ENCODE measurements at places on chromosomes 1 and 21.

- no peak for DNase-seq
These were observed 160.2 kb downstream of the PRDM16 start for GRCh38 chr1:3229081-3229725.

- no peak for DNase-seq
These were observed 57.6 kb downstream of the KCNAB2 start for GRCh38 chr1:6103111-6103853.

DNA sequence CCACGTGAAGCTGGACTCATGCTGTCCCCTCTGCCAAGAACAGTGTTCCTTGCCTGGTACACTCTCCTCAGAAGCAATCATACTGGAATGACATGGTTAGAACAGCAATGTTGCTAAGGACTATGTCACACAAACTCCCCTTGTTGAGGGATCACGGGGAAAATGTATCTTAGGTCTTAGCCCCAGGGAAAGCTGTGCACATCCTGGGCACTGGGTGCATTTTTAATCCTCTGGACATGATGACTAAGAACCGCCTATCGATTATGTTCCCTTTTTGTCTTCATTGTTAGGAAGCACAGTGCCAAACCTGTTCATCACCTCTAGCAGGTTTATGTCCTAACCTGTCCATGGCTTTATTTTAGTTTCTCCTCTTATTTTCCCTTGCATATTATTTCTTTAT is 115.1 kb downstream of the HIVEP3 start:
- DNase-seq = no peak

GRCh38 chr1:244296003-244296402 is 155.7 kb downstream of the ADSS2 start:
- DNase-seq = no peak

- DNase-seq = no peak
These were observed 268.3 kb downstream of the ASTN1 start for GRCh38 chr1:176896216-176896615.

DNA sequence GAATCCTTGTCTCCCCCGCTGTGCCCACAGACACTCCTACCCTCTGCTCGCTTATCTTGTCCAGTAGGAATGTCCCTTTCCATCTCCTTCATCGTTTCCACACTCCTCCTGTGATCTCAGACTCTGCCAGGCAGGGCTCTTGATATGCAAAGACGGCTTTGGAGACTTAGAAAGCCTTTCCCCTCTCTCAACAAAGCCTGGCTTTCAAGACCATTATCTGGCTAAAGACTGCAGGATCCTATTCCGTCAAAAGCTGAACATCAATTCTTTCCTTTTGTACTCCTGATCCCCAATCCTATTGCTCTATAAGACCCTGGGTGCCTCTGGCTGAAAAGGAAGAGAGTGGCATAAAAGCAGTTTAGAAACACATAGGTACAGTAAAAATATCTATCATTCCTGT is 63.9 kb downstream of the SDC3 start:
- no peak for DNase-seq

- no peak for DNase-seq
These were observed 712.0 kb downstream of the USP25 start for GRCh38 chr21:16441789-16442188.

GRCh38 chr1:81233591-81233990 is 567.1 kb upstream of the ADGRL2 start:
- no peak for DNase-seq

GRCh38 chr1:33548319-33548718 is 75.9 kb downstream of the ZSCAN20 start:
- DNase-seq = no peak

GRCh38 chr1:102099916-102100315 is 103.2 kb upstream of the OLFM3 start:
- DNase-seq = no peak

DNA sequence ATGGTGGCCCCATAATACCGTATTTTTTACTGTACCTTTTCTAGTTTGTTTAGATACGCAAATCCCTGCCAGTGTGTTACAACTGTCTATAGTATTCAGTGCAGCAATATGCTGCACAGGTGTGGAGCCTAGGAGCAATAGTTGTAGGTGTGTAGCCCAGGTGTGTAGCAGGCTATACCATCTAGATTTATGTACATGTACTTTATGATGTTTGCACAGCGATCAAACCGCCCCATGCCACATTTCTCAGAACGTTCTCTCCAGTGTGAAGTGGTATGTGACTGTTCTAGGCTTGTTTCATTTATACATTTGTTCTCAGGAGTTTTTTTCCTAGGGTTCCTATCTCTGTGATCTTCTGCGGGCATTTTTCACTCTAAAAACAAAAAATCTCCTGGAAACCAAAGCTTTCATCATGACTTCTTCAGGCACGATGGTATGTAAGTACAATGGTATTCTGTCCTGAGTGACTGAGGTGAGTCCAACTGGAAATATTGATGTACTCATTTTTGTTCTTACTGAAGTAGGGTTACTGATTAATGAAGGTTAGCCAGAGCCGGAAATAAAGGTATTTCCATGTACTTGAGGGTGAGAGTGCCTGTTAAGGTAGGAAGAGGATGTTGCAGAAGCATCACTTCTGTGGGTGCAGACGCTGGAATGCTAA is 153.0 kb downstream of the GABPA start:
- DNase-seq = no peak

DNA sequence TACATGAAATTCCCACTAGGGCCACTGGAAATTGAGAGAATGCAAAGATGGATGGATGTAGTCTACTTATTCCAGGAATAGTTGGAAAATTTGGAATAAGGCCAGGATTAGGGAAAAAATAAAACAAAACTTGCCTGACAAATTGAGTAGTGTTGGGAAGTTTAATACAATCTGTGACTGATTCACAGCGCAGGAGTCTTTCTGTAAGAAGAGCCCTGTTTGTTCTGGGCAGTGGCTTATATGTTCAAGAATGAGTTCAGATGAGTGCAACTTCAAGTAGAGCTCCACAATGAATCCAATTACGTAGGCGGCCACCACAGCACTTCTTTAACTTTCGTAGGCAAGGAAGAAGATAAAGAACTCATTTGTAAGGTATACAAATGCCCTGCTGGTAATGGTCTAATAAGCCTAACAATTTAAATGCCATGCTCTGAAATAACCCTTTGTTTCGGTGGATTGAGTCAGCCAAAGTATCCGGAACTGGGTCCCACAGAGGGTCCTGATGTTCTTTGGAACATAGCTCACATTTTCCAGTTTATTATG is 47.1 kb upstream of the KCNE1 start:
- DNase-seq = no peak

- peak; percentile 9 for DNase-seq
These were observed 137.8 kb upstream of the COA6 start for GRCh38 chr1:234235434-234235881.

GRCh38 chr1:42186152-42186551 is 21.6 kb upstream of the GUCA2A start:
- no peak for DNase-seq

GRCh38 chr1:197737916-197738315 is 37.4 kb downstream of the DENND1B start:
- no peak for DNase-seq

GRCh38 chr1:63987014-63987627 is 213.3 kb downstream of the ROR1 start:
- no peak for DNase-seq

- DNase-seq = no peak
These were observed 9.0 kb downstream of the LRRC47 start for GRCh38 chr1:3787349-3787715.

DNA sequence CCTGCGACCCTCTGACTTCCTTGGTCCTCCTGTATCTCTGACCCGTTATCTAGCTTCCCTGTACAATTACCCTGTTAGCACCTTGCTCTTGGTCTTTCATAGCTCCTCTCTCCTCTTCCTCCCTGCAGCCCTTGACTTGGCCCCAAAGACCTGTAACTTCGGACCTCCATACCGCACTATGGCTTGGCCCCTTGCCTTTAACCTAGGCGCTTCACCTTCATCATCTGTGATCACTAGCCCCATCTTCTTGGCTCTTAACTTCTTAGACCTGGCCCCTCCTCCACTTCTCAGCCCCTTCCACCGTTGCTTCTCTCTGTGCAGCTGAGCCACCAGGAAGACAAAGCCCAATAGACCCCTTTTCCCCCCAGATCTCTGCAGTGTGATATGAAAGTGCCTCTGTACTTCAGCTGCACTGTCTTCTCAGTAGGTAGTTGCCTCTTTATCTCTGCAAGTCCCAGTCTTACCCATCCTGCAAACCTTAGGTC is 740 bp downstream of the ZNF691 start:
- DNase-seq = no peak

DNA sequence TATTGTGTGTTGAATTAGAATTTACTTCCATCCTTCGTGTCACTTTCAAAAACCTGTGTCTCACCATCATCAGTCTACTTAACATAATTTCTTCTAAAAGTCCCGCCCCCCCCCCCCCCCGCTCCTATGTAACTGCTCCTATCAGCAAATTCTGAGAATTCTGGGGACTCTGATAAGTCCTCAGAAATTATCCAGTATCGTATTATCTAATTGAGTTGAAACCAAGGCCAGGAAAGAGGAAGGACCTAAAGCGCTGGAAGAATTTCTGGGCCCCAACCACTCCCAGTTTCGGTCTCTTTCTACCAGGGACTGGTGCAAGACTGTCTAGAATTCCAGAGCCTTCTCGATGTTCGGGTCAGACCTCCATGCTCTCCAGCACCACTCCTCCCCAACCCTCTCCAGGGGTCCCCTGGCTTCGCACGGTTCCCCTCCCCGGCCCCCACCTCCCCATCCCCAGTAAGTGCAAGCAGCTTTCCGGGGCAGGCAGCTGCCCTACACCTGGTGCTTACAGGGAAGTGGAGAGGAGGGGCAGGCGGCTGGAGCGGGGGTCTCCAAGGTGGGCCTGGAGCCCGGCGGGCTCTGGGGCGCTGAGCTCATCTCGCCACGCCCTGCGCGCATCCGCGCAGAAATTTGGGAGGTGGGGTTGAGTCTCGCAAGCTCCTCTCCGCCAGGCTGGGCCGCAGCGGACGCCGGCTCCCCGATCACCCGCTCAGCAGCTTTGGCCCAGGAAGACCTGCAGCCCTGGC is 16.0 kb upstream of the ZNF496 start:
- DNase-seq = no peak

- peak; percentile 92 for DNase-seq
These were observed 61.7 kb upstream of the ADAR start for GRCh38 chr1:154669464-154670282.

GRCh38 chr1:3795453-3796214 is 664 bp downstream of the LRRC47 start:
- DNase-seq = no peak

DNA sequence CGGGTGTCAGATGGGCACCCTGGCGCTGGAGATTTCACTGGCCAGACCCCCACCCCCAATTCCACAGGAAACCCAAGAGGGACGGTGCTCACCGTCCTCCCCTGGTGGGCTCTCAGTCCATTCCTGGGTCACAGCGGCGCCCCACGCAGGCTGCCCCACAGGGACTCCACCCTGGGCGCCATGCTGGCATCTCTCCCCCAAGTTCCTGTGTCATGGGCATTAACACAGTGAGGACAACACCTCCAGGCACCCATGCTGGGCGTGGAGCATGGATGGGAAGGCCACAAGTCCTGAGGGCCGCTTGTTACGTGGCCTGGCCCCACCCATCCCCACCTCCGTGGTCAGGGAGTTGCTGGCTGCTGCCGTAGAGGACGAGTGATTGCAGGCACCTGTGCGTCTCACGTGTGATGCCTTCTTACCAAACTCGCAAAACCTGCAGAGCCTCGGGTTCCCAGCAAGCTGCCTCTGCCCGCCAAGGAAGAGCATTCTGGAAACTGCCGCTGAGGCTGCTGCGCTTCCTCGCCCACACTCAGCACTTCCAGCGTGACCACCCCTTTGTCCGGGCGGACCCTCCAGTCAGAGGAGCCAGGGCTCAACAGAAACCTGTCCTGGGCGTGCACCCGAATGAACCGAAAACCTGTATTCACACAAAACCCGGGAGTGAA is 60.3 kb downstream of the SLX9 start:
- no peak for DNase-seq

GRCh38 chr1:30437059-30437576 is 286.3 kb downstream of the MATN1 start:
- DNase-seq = no peak

GRCh38 chr1:48898894-48899293 is 122.2 kb upstream of the BEND5 start:
- DNase-seq = no peak

GRCh38 chr1:110057963-110058518 is 12.4 kb downstream of the ALX3 start:
- no peak for DNase-seq

DNA sequence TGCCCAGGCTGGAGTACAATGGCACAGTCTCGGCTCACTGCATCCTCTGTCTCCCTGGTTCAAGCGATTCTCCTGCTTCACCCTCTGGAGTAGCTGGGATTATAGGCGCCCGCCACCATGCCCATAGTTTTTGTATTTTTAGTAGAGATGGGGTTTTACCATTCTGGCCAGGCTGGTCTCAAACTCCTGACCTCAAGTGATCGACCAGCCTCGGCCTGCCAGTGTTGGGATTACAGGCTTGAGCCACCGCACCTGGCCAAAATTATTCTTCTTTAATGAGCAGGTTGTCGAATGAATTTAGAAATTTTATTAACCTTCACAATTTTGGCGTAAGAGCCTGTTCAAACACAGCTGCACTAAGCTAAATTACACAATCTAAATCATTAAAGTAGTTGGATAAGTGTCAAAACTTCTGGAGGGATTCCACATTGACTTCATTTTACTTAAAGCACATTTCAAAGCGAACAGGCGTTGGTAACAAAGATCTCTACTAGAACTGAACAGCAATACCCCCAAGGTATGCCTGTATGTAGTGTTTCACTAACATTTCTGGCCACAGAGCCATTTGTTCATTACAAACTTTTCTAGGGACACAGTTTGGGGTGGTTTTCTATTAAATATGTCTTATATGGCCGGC is 5.2 kb upstream of the CTH start:
- no peak for DNase-seq

DNA sequence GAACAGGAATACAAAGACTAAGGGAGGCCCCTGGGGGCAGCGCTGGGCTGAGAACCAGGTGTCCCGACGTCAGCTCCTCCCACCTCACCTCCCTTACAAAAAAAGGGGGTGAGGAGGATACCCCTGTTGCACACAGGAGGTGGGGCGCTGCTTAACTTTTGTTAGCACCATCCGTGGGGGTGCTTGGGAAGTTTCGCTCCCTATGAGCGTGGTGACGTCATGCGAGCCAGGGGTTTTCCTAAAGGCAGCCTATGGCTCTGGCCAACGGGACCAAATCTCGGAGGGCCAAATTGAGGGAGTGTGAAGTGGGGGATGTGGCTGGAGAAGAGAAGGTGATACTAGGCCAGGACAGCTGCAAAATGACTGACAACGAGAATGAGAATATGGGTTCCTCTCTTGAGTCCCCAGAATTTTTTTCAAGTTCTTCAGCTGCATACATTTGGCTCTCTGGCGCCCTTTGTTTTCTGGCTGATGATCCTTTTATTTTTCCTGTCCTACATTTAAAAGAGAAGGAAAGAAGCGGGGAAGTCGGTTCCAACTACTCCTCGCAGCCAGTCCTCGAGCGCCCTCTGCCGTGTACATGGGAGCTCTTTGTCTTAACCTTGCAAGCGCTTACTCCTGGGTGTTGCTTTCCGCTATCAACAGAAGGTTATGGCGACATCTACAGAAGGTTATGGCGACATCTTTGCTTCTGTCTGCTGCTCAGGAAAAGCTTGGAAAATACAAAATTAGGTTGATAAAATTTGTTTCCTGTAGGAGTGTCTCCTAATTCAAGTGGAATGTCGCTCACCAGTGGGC is 48.0 kb upstream of the ZC3H11B start:
- DNase-seq = peak; percentile 96
